Uterus (tissue), 4 donors: ENCODE measurements at places on chromosomes 2 and 18. TPM values are rescaled to one million over a fixed set of nuclear protein-coding genes. Genes with fewer than 3 reads are reported as not detected.
A peak's percentile ranks its signal among the peaks of the same experiment; 100 is the strongest.

DNA sequence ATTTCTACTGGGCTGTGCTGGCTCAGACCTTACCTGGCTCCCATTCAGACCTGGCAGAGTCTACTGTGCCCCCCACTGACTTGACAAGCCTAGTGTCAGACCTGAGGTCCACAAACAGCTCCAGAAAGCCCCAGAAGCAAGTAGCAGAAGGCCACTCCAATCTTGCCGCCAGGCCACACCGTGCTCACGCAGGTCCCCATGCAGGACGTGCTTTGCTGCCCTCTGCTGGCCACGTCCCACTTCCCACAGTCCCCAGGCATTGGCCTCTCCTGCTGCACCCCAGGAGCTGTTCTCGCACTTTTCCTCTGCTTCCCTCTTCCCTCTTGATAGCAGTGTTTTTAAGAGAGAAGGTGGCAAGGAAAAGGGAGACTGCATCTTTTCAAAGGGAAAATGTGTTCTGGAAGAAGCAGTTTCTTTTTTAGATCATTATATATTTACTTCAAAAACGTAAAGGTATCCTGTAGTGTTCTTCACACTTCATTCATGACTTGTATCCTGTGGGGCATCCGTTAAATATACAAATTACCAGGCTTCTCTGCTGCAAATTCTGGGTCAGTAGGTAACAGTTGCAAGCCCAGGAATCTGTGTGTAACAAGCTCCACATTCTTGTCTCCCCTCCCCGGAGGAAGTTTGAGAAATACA lies 81.4 kb upstream of the PAPOLG start:
- peak; percentile 68 for DNase-seq

GRCh38 chr18:72866901-72867745 lies 664 bp downstream of the NETO1 start:
- no peak for DNase-seq

GRCh38 chr2:43212931-43213330 lies 13.5 kb downstream of the ZFP36L2 start:
- DNase-seq: peak; percentile 48

DNA sequence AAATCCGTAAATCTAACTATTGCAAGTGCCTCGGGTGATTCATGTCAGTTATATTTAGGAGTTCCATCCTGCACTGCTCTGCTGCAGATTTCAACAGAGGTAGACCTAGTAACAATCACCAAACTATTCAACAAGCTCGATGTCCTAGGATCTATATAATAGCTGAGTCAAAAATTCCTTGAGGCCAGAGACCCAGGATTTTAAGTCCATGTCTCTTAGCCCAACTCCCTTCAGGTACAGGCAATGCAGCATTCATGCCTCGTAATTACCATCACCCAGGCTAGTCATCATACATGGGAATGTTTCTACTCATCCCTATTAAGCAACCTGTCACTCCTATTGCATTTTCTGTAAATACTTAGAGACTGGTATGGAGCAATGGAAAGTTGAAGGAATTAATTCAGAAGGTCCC lies 729 bp downstream of the TM4SF20 start:
- DNase-seq: no peak

DNA sequence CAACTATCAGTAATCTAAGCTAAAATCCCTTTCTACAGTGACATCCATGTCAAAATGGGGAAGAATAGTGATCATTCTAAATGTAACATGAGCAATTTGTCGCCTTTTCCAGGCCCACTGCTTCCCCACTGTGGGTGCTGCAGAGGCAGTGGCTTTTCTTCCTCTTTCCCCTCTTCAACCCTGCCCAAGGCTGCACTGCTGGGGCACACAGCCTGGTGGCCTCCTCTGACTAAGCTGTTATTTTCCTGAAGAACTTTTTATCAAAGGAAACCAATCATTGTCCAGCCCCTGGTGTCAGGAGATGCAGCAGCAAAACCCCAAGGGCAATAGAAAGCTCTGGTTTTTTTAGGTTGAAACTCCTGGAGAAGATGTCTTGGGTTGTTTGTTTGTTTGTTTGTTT lies 117.6 kb upstream of the KLF7 start:
- DNase-seq: no peak

DNA sequence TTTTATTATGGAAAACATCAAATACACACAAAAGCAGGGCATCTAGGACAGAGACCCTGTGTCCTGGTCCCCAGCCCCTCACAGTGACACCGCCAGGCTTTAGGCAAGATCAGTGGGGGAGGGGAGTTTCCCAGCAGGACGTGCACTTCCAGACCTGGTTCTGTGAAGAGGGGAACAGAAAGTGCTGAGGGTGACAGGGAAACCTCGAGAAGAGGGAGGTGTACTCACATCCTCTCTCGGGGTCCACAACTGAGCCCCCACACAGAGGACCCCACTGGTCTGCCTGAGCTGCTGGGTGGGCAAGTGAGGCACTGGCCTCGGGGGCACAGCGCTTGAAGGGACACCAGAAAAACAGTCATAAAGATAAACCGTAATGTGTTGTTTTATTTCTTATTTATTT lies 4.4 kb upstream of the GPR35 start:
- no peak for DNase-seq

DNA sequence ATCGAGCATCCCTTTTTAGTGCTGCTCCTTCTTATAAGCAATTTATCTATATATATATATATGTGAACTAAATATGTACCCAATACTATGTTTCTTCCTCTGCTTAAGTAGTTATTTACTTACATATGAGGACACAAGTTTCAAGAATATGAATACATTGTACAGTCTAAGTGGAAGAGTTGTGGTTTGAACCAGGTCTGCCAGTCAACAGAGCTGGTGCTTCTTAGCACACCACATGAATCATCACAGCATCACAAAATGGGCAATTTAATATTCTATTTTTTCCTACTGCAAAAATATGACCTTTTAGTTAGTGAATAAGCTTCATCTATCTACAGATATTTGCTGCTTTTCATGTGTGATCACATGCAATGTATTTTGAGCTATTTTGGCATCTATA lies 64.4 kb upstream of the SPAG16 start:
- no peak for DNase-seq

- no peak for DNase-seq
These were observed 219.2 kb upstream of the UBE2E3 start for GRCh38 chr2:180761224-180761623.

DNA sequence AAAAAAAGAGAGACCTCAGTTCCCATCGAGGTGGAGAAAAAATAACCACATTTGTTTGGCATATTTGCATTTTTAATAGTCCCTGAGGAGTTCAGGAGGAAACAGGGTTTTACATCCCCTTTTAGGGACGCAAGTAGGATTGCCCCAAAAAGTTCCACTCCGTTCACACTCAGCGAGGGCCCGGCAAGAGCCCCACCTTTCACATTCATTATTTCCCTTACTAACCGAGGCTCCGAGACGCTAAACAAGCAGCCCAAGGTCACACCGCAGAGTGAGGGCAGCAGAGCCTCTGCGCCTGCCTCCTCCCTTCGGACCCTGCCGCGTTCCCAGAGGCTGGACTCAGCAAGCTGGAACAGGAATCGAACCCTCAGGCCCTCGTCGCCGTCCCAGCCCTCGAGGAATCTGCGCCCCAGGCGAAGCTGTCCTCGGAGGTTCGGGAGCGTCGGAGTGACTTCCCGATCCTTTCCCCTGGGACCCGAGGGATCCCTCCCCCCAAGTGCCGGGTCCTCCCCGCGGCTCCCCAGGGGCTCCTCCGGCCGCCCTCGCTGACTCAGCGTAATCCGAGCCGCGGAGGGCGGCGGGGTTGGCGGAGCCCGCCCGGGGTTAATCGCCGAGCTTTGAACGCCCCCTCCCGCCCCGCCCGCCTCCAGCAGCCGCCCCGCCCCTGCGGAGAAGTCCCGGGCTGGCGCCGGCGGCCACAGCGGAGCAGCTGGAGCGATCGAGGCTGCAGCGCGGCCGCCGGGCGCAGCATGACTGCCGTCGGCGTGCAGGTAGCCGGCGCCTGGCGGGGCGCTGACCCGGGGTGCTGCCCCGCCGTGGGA lies at the start of gene TMEM37:
Gene TMEM37, plus strand, starts transcription at position 700 of the 821 bp plus-strand sequence. Its CDS starts 50 bp downstream, at position 750.
- DNase-seq: peak; percentile 66

- DNase-seq: no peak
These were observed 307.3 kb upstream of the CNTNAP5 start for GRCh38 chr2:123717636-123718334.

- DNase-seq: no peak
These were observed 12.5 kb upstream of the PAX8 start for GRCh38 chr2:113291191-113291590.

- DNase-seq: no peak
These were observed 417.1 kb upstream of the ZEB2 start for GRCh38 chr2:144937066-144937465.

DNA sequence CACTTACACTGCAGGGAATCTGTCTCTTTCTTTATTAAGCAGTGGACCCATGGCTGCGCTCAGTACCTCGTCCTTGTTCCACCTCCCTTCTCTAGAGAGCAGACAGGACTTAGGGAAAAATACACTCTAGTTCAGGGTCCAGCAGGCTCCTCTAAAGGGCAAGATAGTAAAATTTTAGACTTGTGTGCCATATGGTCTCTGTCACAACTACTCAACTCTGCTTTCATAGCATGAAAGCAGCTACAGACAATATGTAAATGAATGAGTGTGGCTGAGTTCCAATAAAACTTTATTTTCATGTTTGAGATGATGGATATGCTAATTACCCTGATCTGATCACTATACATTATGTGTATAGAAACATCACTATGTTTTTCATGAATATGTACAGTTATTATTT lies 163.1 kb downstream of the BABAM2 start:
- DNase-seq: no peak

GRCh38 chr2:4745056-4745991 lies 946.9 kb upstream of the SOX11 start:
- no peak for DNase-seq

- DNase-seq: no peak
These were observed 1.8 kb downstream of the RNF138 start for GRCh38 chr18:32093523-32093922.

The MCM6 gene
- 2.3 TPM for total RNA-seq

The ALLC gene
- not detected for total RNA-seq

The LGALSL gene
- total RNA-seq: 30.0 TPM

The PLEK gene
- 7.5 TPM for total RNA-seq
